ENCODE measurements at places on chromosomes 4 and X.

DNA sequence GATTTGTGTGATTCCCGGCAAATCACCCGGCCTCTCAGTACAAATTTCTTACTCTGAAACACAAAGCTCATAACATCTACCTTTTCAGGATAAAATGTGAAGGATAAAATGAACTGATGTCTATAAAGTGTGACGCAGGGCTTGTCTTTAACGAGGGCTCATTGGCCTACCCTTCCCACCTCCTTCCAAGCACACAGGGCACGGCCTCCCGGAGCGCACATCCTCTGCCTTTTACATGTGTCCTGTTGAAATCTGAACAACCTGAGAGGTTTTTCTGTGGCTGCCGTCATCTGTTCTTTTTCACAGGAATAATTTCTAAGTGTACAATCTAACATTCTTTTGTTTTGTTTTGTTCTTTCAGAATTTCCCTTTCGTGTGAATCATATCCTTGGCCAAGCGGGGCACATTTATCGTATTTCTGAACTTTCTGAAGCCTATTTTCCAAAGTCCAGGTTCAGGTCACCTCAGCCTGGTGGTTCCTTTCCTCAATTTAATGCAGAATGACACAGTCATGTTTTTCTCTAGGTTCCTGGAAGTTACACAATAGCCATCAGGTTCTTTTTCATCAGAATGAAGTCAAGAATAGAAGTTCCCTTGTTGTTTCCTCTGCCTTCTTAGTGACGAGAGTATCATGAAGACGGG, 53.1 kb upstream of the SPRY1 start:
- DNase-seq = no peak

- no peak for DNase-seq
Measured at GRCh38 chr4:183675625-183676024, 16.5 kb downstream of the TRAPPC11 start.

- no peak for DNase-seq
Measured at GRCh38 chr4:78737035-78737434, 39.1 kb upstream of the BMP2K start.

- DNase-seq = no peak
Measured at GRCh38 chrX:121987163-121987562, 939.8 kb downstream of the GLUD2 start.

DNA sequence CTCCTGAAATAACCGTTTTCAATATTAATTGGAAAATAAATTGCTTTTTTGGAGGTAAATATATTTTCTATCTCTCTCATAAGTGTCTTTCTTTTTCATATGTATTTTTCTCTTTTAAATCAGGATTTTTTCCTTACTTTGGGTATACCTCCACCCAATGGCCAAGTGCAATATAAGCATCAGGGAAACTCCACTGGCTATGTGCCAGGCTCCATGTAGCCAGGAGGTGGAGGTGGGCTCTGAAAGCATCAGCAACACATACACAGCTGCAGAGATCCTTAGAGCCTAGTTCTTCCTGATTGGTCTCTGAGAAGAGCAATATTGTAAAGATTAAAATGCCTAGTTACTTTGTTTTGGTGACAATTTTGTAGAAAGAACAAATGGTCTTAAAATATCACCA, 3.4 kb downstream of the GABRA2 start:
- DNase-seq = no peak

GRCh38 chr4:120491481-120491880, 424.8 kb upstream of the MAD2L1 start:
- no peak for DNase-seq

GRCh38 chr4:82500435-82501153, 61.2 kb downstream of the TMEM150C start:
- DNase-seq = no peak
